ENCODE measurements at places on chromosomes 13 and 19. TPM values are rescaled to one million over a fixed set of nuclear protein-coding genes. Genes with fewer than 3 reads are reported as not detected.

Gene ATP4A
- total RNA-seq, result not detected

Gene GPC5
- total RNA-seq, result 6.0 TPM

Gene CGB7
- not detected for total RNA-seq

Gene PCDH8
- not detected for total RNA-seq

Gene AMER2
- total RNA-seq, result not detected

Gene GJB6
- total RNA-seq, result not detected

Gene LILRB4
- total RNA-seq, result not detected
